ENCODE measurements at places on chromosomes 1 and 21. TPM values are rescaled to one million over a fixed set of nuclear protein-coding genes. Genes with fewer than 3 reads are reported as not detected.

Gene ROR1
- 13.6 TPM for total RNA-seq

Gene JAK1
- 250 TPM for total RNA-seq

Gene PTGER3
- total RNA-seq: 1.6 TPM

Gene RNF207
- total RNA-seq: 24.9 TPM

Gene RNU1-4
- total RNA-seq: under 0.01 TPM

Gene SPTA1
- total RNA-seq: not detected

Gene CTSK
- 90.2 TPM for total RNA-seq

Gene NEXN
- 10.2 TPM for total RNA-seq

Gene TNFRSF8
- under 0.01 TPM for total RNA-seq

Gene LHX8
- total RNA-seq: not detected

Gene SPATA46
- not detected for total RNA-seq

Gene FRRS1
- total RNA-seq: 22.8 TPM

Gene HSD3B1
- not detected for total RNA-seq

Gene ARHGEF16
- total RNA-seq: 0.57 TPM

Gene CD52
- total RNA-seq: not detected

Gene TCHH
- 0.14 TPM for total RNA-seq

Gene TINAGL1
- 13.5 TPM for total RNA-seq

Gene FCGR3B
- not detected for total RNA-seq

Gene LRRC53
- not detected for total RNA-seq

Gene IGSF21
- not detected for total RNA-seq

All from placental pericyte (primary cell).